ENCODE measurements at places on chromosomes 7 and 10.

DNA sequence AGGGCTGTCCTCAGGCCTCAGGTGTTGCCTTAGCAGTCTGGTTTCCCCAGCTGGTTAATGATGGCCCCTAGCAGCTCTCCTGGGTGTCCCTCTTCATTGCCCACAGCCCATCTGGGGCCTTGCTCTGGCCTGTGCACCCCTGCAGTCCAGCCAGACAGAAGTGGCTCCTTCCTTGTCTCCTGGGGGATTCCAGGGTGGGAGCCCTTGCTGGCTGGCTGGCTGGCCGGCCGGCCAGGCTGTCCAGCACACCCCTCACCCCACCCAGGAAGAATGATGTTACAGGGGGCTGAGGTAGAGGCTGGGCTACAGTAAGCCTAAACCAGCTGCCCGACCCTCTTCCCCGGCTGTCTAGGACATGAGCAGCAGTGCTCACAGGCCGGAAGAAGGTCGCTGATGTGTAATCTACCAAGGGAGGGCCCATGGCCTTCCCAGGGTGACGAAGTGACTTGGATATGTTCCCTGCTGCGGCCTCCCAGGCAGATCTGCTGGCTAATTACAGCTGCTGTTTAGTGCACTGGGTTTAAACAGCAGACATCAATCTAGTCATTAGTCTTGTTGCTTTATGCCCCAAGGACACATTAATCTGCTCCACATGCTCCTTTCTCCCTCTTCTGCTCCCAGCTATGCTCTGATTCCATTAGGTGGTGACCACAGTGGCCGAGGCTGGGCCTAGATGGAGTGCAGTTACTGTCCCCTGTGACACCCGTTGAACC, 53.8 kb upstream of the LRRC4 start:
- DNase-seq = no peak

DNA sequence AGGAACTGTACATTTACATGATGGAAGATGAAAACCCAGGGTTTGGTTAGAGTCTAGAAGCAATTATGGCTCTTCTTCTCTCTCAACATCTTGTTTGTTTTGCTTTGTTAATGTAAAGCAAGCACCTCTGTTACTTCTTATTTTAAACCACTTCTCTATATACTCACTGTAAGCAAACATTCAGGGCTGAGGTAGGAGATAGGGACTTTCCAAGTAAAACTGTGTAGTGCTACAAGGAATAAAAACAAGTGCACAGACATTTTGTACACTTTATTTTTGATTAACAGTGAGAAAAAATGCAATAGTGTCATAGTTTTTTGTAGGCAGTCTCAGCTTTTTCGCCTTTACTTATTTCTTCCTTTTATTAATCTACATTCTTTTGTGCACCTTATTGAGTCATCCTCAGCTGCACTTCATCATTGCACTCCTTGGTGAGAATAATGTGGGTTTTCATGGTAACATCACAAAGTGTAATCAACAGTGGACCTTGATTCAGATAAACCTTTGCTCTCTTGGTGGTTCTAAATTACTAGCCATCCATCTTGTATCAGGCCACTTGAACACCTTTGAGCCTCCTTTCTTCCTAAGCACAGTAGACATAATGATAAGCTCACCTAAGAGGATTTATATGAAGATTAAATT, 52.9 kb downstream of the ELMO1 start:
- no peak for DNase-seq

DNA sequence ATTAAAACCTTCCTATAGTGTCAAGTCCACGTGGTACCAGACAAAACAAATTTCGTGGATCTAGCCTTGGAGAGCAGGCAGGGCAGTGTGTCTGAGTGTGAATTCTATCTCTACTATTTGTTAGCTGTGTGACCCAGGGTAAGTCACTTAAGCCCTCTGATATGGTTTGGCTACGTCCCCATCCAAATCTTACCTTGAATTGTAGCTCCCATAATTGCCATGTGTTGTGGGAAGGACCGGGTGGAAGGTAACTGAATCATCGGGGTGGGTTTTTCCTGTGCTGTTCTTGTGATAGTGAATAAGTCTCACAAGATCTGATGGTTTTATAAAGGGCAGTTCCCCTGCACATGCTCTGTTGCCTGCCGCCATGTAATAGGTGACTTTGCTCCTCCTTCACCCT, 2.8 kb upstream of the NPFFR1 start:
- DNase-seq = no peak

GRCh38 chr10:24552346-24553016, 171.2 kb downstream of the ARHGAP21 start:
- no peak for DNase-seq

DNA sequence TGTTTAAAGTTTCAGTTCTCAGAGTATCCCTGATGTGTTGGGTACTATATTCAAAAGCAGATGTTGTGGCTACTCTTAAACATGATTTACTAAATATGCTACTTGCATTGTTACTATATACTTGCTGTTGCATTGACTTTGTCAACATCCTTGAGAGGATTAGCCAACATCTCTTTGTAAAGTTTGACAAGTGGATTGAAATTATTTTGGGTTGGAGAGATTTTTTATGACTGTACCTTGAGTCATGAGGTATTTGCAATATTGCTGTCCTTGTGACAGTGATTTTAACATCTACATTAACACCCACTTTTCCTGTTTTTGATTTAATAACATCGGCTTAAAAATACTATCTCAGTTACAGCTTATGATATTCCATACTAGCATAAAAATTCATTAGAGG, 31.9 kb downstream of the MRC1 start:
- no peak for DNase-seq
